HS-5 (cell line): ENCODE measurements at places on chromosomes 7 and 10.

DNA sequence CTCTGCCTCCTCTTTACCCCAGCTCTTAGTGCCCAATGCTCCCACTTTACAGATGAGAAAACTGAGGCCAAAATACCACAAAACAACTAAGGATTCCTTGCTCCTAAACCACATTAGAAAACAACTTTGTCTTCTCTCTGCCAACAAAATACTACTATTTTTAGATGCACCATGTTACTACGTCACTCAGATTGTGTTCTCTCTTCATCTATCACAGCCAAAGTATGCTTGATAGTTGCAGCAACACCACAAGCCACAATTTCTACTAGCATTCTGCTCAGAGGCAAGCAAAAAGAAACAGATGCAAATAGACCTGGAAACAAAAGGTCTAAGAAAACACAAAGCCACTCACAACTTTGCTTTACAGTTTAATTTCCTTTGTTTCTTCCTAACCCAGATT is 3.3 kb upstream of the PDE1C start:
- no peak for DNase-seq

DNA sequence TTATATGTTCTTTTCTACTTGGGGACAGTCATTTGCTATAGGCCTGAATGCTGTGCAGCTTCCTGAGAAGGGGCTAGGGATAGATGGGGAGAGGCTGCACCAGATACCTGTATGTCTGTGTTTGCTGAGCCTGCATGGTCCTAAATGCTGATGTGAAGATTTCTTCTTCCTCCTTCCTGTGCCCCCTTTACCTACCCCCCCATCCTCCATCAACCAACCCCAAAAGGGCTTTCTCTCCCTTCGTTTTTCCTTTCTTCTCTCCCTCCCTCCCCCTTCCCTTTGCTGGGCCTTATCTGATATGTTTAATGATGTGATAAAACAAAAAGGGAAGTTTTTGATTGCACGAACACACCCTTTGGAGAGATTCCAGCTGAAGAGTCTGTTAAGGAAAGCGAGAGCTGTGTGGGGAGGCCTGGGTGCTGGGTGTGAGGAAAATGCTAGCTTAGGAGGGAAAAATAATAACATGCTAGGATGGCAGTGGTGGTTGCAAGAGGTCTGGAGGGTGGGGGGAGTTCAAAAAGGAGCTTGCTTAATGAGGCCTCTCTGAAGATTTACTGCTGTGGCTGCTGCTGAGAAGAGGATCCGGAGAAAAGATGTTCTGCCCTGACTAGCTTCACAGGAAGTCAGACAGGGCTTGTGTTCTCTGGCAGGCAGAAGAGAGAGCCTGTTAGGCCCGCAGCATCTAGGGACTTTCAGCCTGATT is 101.8 kb downstream of the SAMD9 start:
- DNase-seq: no peak

DNA sequence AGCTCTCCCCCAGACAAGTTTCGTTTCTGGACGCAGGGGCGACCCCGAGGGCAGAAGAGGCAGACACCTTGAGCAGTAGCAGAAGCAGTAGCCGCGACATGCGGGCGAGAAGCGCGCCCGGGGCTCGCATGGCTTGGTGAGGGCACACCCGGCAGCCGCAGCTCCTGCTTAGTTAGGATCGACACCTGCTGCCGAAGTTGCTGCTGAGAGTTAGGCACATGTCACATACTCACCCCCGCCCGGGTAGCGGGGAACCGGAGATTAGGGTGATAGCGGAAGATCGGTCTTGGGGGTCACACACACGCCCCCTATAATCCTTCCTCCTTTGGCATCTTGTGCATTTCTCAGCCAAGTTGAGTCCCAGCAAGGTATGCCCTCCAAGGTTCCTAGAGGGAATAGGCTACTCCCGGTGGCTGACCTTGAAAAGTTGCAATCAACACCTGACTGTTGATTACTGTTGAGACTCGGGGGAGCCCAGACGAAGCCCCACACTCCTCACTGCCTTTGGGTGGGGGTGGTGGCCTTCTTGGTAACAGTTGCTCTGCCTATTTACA is 668 bp downstream of the GPR37 start:
- DNase-seq: no peak

GRCh38 chr7:55224810-55225209 is 140.3 kb upstream of the LANCL2 start:
- DNase-seq: no peak

DNA sequence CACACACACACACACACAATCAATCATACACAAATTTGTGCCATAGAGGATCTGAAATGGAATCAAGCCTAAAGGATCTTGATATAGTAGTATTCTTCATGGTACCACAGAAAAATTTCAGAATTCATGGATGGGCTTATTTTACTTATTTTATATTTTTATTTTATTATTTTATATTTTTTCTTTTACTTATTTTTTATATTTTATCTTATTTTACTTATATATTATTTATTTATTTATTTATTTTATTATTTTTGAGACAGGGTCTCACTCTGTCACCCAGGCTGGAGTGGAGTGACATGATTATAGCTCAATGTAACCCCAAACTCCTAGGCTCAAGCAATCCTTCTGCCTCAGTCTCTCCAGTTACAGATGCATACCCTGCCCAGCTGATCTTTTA is 16.7 kb downstream of the SHTN1 start:
- no peak for DNase-seq
